ENCODE measurements at places on chromosomes 7 and 10.

DNA sequence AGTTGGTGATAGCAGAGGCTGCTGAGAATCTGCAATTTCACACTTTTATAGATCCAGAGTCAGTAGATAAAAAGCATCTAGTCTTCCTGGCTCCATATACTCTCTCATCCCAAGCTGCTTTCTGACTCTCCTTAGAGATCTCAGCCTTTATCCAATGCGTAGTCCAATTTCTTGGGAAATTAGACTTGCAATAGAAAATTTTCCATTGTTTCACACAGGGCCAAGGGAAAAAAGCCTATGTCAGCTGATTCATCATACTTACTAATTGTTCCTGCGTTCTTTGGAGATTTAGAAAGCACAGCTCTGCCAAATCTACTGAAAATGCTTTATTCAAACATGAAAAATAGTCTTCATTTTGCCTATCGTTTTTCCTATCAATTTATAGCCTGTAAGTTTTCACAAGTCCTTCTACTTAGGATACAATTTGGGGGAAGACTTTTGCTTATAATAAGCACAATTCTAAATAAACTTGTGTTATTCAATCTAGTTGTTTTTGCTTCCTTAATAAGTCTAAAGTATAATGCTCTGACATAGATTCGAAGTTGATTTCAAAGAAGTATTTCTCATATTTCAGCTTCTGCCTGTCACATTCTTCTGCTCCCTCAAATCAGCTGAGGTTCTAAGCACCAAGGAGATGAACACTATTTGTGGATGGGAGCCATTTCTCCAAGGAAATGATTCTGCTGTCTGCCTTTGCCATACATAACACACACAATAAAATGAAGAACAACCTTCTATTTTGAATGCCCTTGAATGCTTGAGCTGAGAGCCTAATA lies 165.4 kb downstream of the ADAM12 start:
- DNase-seq = no peak

GRCh38 chr7:66452165-66452564 lies 176.5 kb upstream of the KCTD7 start:
- DNase-seq = no peak

GRCh38 chr10:17882557-17882956 lies 69.2 kb upstream of the SLC39A12 start:
- no peak for DNase-seq

- no peak for DNase-seq
Observed at GRCh38 chr7:81402227-81402626, 367.6 kb downstream of the HGF start.

- no peak for DNase-seq
Observed at GRCh38 chr7:130154501-130155317, 50.5 kb downstream of the TMEM209 start.

DNA sequence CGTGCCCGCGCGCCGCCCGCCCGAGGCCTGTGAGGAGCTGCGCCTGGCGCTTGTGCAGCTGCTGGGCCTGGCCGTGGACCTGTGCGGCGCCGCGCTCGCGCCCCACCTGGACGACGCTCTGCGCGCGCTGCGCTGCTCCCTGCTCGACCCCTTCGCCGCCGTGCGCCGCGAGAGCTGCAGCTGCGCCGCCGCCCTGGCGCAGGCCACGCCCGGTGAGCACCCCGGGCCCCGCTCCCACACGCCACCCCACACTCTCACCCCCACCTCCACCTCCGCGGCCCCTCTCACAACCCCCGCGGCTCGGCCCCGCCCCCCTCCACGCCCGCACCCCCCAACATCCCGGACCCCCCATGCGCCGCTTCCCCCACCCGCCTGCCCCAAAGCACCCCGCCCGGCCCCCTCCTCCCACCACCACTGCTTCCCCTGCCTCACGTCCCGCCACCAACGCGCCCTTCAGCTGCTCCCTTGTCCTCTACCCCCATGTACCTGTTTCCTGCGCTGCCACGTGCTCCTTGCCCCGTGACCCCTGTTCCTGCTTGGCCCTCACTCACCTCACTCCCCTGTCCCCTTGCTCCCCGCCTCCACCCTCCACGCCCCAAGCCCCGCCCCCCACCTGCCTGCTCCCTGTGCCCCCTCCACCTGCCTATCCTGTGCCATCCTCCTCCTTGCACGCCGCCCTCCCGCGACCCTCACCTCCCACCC lies at the start of gene PRKAR1B:
Gene PRKAR1B (minus strand): TSS at position 178 of the 702 bp plus-strand sequence. CDS start 15,776 bp downstream, outside the sequence.
- peak; percentile 44 for DNase-seq

Data from stimulated activated CD4-positive, alpha-beta T cell treated with anti-CD3 and anti-CD28 coated beads, Interleukin-1b, Interleukin-23, amount 100 ng/mL, for 48 hours (primary cell).